ENCODE measurements at places on chromosomes 7 and 10.

GRCh38 chr10:110498087-110498981 is 627 bp downstream of the DUSP5 start:
- DNase-seq, result no peak

- no peak for DNase-seq
These were observed 9.7 kb downstream of the PRLHR start for GRCh38 chr10:118585794-118586193.

DNA sequence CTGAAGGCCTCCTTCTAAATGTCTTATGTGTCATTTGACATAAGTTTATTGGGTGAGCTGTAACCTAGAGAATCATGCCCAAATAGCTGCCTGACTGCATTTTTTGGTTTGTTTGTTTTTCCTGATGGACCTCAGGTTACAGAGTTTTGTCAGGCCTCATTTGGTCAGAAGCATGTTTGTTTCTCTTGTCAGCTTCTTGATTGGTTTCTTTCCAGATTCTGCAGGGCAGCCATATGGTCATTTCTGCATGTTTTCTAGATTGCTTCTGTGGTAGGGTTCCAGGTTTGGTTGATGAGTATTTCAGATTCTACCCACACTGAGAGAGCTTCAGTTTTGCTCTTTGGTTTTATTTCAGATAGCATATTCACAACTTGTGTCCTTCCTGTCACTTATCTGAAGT is 28.0 kb downstream of the GLCCI1 start:
- no peak for DNase-seq

DNA sequence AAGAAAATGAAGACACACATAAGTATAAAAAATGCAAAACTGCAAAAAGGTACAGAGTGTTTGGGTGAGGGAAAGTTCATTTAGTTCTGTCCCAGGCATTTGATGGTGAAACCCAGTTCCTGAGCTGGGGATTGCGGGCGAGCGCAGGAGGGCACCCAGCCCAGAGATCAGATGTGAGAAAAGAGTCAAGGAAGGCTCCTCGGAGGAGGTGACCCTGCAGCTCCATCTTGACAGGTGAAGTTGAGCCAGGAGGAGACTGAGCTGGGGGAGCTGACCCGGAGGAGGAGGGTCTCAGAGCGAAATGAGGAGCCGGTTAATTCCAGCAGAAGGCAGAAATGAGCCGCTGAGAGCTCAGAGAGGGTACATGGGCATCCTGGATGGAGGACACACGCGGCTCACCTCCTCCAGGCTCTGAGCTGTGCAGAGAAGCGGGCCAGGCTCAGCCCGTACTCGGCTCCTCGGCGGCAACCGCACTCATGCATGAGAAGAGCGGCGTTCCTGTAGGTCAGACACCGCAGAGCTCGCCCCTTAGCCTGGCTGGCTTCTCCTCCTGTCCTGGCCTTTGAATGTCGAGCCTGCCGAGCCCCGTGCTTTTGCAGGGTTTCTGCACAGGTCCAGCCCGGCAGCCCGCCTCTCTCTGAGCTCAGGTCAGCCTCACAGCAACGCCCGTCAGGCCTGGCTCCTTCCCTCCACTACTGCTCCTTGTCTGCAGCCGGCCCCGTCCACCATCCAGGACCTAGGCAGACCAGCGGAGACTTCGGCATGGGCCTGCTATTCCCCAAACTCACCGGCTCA is 9.5 kb upstream of the RAMP3 start:
- no peak for DNase-seq

- DNase-seq, result peak; percentile 23
These were observed 10.2 kb downstream of the CUTC start for GRCh38 chr10:99742254-99742653.

GRCh38 chr7:135758531-135758932 is 9.9 kb upstream of the FAM180A start:
- DNase-seq, result no peak

DNA sequence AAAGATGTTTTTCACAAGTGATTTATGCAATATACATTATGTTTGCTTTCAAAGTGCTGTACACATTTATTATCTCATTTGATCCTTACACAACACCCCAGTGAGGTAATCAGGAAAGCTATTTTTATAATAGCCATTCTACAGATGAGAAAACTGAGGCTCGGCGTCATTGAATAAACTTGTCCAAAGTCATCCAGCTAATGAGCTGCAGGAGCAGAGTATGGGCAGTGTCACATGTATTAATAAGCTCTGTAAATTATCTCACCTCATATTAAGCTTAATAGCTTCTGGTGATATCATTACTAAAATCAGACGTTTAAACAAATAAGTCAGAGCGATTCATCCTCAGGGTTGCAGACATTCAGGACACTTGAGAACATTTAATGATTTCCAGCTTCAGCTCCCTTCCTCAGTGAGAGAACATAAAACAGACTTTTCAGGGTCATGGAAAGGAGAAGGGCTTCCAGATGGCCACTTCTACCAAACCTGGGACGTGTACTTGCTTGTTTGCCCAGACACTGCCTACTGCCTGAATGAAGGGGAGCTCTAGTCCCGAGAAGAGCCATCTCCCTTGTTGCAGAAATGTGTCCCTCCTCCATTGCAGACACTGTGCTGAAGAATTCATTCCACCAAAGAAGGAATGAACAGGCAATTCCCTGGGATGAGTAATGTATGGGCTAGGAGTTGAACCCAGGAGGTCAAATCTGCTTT is 20.5 kb upstream of the FZD1 start:
- DNase-seq, result no peak

- DNase-seq, result no peak
These were observed 195.0 kb downstream of the DNAJC1 start for GRCh38 chr10:21808550-21808949.

- no peak for DNase-seq
These were observed 183.2 kb downstream of the AUTS2 start for GRCh38 chr7:69781412-69781846.

- DNase-seq, result no peak
These were observed 86.3 kb downstream of the FGFR2 start for GRCh38 chr10:121511943-121512342.

DNA sequence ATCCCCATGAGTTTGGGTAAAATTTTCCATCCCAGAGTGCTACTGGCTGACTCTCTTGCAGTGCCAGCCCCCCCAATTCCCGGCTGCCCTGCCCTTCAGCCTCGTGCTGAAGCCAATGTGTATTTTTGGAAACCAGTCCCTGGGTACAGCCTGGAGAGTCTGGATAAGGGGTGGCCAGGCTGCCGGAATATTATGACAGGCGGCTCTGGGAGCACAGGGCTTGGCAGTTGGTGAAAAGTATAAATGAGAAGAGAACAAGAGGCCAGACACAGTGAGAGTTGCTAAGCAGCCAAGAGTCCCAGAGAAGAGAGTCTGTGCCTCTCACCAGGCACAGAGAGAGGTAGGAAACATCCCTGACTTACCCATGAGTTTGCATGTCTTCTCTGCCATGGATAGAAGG is 53.6 kb downstream of the TMEM130 start:
- DNase-seq, result no peak

DNA sequence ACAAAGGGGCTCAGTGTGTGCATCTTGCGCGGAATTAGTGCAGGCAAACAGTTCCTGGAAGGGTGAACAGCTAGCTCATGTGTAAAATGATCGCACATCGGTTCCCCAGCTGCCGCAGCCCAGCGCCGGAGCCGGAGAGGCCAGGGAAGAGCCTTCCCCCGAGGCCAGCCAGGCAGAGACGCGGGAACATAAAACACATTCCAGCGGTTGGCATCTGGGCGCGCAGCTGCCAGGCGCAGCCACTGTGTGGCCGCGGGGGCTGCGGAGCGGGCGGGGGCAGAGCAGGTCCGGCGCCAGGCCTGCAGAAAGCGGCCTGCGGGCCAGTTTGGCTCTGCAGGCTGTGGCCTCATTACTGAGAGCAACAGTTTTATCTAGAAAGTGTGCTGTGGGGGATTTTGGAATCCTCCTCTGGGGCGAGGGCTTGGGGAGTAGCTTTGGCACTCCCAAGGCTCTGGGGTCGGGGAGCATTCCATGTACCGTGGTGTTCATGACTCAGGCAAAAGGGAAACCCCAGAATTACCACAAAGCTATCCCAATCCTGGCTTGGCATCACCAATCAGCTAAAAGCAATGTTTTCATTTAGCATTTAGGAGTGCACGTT is 74.3 kb downstream of the SAMD9 start:
- DNase-seq, result peak; percentile 76

GRCh38 chr10:68981074-68981473 is 7.5 kb upstream of the KIFBP start:
- DNase-seq, result no peak

- no peak for DNase-seq
These were observed 105.0 kb upstream of the AGR3 start for GRCh38 chr7:16986755-16987154.

DNA sequence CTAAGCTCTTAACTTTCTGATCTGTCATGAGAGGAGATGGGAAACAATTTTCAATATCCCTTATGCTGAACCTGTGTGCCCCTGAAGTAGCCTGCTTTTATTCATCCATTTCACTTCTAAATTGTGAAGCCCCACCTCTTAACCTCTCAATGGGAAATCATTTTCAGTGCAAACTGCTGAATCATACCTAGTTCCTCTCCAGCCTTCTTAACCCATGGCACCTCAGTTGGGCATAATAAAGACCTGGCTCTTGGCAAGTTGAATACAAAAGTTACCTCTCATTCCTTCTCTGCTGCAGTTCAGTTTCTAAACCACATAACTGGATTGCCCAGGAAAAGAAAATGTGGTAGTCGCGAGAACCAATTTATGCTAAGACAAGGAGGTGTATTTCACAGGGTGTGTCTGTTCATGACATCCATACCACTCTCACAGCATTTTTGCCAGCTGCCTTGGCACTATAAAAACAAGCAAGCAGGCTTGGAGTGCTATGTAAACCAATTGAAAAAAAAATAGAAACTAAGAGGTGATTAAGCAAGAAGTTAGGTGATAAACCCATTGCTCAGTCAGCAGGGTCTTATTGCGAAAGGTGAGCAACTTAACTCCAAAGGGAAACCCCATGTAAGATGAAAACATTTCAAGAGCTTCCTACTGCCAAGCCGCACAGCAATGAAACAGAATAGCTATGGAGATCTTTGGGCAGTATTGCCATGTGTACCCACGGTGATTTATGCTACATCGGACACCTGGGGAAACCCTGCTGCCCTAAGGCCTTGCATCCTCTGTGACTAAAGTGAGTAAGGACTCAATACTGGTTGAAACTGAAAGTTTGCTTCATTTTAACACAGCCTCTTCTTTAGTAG is 57.0 kb upstream of the DKK1 start:
- DNase-seq, result peak; percentile 12

DNA sequence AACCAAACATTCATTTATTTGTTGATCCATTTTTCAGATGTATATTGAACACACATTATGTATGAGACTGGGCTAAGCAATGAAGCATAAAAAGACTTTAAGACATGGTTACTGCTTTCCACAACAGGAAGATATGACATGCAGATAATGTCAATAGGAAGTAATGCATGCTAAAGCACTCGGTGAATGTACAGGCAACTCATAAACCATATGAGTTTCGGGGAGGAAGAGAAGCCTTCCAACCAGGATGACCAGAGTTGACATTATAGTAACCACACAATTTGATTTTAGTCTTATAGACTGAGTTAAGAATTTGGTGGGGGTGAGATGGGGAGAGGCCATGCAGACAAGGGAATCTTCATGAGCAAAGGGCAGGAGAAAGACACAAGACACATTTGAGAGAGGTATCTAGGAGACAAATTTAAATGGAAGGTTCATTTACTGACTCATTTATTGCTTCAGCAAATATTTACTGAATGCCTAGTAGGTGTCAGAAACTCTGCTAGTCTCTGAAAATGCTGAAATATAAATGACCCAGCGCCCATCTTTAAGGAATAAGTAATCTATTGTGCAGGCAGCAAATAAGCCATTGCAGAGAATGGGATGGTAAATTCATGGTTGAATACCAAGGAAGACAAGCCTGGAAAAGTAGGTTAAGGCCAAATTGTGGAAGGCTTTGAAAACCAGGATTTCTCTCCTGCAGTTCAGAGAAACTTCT is 19.0 kb upstream of the SLK start:
- DNase-seq, result no peak

GRCh38 chr10:70809011-70809611 is 6.6 kb upstream of the SGPL1 start:
- no peak for DNase-seq

DNA sequence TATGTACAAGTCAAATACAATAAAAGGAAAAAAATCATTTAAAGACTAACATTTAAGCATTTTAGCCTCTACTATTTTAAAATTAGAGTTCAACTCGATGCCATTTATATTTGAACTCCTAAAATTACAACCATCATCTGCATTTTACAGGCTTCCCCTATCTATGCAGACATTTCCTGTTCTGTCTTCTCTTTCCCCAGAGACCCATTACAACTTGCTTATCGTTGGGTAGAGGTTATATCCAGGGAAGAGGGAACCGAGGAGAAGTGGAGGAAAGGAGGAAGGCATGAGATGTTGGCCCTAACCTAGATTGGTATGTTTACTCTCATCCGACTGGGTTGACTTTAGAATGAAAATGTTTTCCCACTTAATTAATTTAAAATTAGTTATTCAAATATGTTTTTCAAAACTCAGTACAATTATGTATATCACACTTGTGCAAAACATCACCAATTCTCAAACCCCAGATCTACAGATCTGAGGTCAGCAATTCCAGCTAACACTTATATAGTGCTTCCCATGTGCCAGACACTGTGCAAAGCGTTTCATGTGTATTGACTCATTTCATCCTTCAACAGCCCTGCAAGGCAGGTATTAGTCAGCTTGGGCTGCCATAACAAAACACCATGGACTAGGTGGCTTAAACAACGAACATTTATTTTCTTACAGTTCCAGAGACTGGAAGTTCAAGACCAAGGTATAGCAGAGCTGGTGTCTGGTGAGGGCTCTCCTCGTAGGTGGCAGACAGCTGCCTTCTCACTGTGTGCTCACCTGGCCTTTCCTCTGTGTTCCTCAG is 27.3 kb upstream of the HERPUD2 start:
- no peak for DNase-seq

- DNase-seq, result no peak
These were observed 91.1 kb downstream of the CPED1 start for GRCh38 chr7:121079425-121080169.

GRCh38 chr10:69494626-69495558 is 43.6 kb downstream of the TSPAN15 start:
- no peak for DNase-seq

DNA sequence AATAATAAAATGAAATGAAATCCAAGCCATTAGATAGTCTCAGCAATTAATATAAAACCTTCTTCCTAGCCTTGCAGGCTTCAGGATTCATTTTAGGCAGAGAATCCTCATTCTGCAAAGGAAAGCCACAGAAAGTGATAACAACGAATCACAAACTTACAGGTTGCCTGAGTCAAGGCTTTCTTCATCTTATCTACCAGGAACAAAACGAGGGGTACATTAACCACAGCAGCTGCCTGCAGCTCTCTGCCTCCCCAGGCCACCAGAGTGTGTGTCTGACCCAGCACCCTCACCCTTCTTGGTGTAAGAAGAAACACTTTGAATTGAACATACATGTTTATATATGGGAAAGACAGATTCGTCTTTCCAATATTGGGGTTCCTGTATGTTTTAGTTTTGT is 12.5 kb upstream of the TNS3 start:
- no peak for DNase-seq

Measured in skeletal muscle cell (primary cell).